Right ventricle myocardium inferior (tissue), 1 donor: ENCODE measurements at places on chromosomes 6 and 20.

DNA sequence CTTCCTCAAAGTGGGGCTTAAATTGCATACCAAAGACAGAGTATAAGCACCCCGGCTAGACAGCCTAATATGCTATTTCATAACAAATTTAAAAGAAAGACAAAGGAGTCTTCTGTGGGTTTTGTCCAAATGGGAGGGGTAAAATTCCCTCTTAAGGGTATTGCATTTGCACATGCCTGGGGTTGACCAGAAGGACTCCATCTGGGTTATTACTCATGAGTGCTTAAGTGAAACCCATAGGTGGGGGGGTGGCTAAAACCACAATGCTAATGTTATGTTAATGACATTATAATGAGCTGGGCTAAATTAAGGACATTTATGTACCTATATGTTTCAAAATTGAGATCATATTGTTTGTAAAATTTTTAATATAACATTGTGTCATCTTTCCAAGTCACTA, 15.0 kb downstream of the IMPG1 start:
- DNase-seq, result no peak

GRCh38 chr20:61361501-61361900, 109.4 kb downstream of the CDH4 start:
- DNase-seq, result no peak

DNA sequence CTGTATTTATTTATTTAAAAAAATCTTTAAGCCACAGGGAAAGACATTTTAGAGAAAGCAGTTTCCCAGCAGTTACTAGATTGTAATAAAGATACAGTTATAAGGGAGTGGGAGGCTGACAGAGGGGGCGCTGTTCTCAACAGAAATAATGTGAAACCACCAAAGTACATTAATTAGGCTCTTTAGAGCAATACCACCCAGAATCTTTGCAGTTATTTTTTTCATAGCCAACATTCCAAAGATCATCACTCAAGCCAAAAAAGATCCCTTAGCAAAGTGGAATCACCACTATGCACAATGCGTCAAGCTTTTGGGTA, 331.3 kb upstream of the DEFB112 start:
- DNase-seq, result no peak

DNA sequence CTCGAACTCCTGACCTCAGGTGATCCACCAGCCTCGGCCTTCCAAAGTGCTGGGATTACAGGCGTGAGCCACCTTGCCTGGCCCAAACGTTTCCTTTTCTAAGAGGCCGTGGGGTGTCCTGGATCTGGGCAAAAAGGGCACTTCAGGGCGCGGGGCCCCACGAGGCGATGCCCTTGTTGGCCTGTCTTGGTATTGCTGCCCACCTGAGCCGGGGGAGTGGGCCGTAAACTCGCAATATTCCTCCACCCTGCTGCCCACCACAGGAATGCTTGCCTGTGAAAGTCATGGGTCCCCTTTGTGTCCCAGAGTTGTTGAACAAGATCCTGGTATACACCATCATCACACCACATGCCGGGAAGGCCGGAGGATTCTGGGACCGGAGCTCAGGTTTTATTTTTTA, 49.0 kb downstream of the SSR1 start:
- peak; percentile 25 for DNase-seq

DNA sequence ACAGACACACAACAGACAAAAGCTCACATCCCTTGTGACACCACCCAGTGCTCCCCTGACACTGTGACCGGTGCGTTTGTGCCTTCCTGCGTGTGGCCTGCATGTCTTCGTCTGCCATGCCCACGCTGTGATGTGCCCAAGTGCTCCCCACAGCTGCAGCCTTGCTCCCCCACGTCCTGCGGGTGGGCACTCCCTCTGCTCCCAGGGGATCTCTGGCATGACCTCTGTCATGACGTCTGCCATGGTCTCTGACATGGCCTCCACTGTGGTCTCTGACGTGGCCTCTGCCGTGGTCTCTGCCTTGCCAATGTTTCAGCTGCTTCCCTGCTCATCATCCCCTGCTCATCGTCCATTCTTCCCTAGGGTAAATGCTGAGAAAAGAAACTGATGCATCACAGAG, 200.9 kb downstream of the DLL1 start:
- DNase-seq, result no peak

- DNase-seq, result peak; percentile 90
These were observed 367 bp upstream of the PCIF1 start for GRCh38 chr20:45934046-45934585.
